GM13976 (cell line): ENCODE measurements at places on chromosomes 5 and 9.

DNA sequence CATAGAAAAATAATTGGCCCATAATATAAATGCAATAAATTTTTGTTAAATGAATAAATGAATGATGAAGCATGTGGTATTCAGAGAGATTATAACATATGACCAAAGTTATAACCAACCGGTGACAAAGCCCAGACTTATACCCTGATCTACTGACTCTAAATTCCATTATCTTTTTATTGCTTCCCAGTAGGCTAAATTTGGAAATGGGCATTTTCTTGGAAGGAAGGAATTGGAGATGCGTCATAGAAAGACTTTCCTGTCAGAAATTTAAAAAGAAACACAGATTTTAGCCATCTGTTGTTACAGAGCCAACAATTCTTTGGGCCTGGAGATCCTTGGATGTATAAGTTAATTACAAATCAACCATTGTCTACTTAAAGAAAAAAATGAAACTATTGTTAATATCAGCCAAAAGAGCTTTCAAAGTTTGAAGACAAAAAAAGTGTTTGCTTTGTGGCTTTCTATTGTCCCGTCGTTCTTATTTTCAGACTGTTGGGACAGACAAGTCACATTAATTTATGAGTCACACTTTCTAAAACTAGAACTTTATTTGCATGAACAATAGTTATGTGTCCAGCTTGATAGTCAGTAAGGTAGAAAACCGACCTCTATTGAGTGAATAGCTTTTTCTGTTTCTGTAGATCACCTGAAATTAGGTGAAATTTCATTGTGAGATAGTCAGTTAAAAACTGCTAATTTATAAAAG lies 428.7 kb downstream of the GABRG2 start:
- DNase-seq = no peak

GRCh38 chr5:171415115-171415730 lies 4.2 kb upstream of the FGF18 start:
- no peak for DNase-seq

- no peak for DNase-seq
Observed at GRCh38 chr5:145585-146323, 45.5 kb upstream of the LRRC14B start.

DNA sequence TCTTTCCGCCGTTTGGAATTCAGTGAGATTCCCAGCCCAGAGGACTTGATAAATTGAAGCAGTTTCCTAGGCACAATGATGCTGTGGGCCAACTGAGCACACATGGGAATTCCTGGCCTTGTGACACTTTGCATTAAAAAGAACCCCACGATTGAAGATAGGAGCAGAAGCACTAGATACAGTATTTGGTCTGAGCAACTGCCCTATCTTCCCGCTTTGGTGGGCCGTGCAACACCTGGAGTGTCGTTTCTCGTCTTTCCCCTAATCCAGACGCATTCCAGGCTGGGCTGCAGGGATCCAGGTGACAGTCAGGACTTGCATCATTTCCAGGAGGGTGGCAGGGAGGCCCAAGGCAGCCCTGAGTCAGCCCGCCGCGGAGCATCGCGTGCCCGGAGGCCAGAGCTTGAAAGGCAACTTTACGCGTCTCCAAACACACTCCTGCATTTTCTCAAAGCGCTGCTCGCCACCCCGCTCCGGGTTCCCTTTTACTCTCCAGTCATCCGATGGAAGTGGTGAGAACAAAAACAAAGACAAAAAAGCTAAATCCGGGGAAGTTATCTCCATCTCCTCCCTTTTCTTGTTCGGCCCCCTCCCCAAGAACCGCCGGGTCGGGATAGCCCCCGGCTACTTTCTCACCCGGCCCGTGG lies 753 bp upstream of the STC2 start:
- peak; percentile 52 for DNase-seq

DNA sequence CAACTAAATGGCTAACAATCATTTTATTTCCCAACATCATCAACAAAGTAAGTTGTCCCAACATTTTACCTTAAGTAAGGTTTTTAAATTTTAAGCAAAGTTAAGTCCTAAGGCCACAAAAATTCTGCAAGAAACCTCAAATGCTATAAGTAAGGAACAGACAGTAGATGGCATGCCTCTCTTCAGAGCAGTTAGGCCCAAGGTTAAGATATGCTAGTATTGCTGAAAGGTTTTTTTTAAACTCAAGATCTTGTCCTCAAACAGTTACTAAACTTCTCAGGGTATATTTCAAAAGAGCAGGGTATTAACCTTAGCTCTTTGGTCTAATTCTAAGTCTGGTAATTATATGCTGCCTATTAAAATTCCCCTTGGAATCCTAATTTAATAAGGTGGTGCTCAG lies 35.1 kb downstream of the PJA2 start:
- DNase-seq = no peak

DNA sequence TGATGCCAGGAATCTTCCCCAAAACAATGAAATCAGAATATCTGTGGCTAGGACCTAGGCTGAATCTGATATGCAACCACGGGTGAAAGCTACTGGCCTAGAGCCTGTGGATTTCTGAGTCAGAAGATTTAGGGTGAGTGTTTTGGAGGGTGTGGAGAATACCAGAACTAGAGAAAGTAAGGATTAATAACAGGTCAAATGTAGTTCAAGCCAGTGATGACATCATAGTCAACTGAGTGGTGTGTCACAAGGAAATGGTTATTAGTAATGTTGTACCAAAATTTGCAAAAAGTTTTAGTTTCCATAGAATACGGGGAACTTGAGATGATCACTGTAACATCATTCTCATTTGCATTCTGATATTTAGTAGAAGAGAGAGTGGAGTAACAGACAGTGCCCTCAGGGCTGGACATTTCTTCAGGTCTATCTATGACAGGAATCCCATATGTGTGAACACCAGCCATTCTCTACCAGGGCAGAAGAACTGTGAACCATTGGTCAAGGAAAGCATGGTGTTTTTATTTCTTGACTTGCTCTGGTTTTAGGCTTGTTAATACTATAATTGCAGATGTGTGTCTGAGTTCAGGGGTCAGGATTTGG lies 3.7 kb downstream of the GALNT12 start:
- no peak for DNase-seq

DNA sequence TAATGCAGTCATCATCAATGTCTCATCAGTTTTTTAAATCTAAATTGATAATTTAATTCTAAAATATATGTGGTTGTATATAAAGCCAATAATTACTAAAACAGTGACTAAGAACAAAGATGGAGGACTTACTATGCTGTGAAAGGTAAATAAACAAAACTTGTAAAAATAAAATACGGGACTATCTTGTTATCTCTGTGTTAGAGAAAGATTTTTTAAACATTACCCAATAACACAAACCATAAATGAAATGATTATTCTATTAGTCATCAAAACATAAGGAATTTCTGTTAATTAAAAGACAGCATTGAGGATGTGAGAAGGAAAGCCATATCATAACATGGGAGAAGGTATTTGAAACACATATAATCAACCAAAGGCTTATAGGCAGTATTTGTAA lies 226.2 kb upstream of the SMC2 start:
- DNase-seq = no peak

- DNase-seq = no peak
Observed at GRCh38 chr9:83066771-83067170, 3.8 kb upstream of the RASEF start.

DNA sequence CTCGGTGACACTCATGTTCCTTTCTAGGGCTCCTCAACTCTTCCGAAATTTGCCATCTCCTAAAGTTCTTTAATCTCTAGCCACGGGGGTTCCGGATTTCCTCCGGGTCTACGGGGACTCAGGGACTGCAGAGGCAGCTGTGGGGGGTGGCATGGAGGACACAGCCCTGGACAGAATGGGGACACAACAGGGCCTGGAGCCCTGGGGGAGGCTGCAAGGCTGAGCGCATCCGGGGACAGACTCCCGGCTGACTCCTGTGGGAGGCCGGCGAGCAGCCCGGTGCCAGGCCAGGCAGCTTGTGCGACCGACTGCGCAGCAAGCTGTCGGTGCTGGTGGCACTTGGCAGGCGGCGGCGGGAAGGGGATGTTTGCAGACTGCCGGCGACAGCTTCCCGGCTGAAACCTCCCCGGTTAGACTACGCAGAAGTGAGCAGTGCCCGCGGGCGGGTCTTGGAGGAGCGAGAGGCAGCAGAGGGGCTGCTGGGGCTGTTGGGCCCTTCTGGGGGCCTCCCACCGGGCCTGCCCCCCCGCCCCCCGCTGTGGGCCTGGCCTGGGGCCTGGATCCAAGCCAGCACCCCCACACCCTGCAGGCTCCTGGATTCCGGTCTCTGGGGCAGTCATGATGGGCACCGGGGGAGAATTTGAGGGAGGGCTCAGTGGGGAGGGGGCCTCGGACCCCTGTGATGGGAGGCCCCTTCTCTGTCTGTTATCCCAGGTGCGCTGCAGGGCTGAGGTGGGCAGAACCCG lies 28.7 kb upstream of the UBAC1 start:
- no peak for DNase-seq

DNA sequence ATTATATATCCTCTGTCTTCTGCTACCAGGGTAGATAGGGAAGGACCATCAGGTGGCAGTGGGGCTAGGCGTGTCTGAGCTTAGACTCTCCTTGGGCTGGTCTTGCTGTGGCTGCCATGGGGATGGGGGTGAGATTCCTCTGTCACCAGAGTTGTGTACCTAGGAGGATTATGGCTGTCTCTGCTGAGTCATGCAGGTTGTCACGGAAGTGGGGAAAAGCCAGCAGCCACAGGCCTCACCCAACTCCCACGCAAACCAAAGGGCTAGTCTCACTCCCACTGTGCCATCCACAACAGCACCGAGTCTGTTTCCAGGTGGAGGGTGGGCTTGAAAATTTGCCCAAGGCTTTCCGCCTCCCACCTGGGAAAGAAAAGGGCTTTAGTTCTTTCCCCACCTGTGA lies 476.1 kb downstream of the CYLC2 start:
- no peak for DNase-seq

- DNase-seq = no peak
Observed at GRCh38 chr5:84292000-84292642, 92.6 kb downstream of the EDIL3 start.

DNA sequence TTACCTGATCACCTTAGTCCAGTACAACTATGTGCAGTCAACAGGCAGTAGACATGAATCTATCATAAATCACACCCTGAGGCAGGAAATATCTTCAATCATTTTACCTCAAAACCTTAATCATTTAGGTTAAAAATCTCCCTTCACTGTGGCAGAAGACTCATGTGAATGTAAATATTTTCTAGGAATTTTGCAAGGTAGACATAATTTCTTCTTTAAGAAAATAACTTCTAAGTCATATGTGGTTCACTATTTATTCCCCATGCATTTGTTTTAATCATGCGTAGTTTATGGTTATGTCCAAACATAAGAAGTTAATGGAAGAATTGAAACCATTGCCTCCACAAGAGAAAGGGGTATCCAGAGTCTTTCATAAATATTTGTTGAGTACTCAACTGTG lies 97.0 kb downstream of the HMHB1 start:
- no peak for DNase-seq

GRCh38 chr5:126309860-126310259 lies 113.3 kb upstream of the GRAMD2B start:
- DNase-seq = no peak

- DNase-seq = no peak
Observed at GRCh38 chr9:82170866-82171265, 182.3 kb downstream of the SPATA31D1 start.
